Activated naive CD4-positive, alpha-beta T cell treated with Interleukin-2 at 50 U/mL for 16 hours (primary cell): ENCODE measurements at places on chromosomes 7 and 10.

- no peak for DNase-seq
These were observed 221.7 kb downstream of the PLXNA4 start for GRCh38 chr7:132354527-132354926.

- DNase-seq: no peak
These were observed 7.0 kb upstream of the HPS1 start for GRCh38 chr10:98453729-98454128.

DNA sequence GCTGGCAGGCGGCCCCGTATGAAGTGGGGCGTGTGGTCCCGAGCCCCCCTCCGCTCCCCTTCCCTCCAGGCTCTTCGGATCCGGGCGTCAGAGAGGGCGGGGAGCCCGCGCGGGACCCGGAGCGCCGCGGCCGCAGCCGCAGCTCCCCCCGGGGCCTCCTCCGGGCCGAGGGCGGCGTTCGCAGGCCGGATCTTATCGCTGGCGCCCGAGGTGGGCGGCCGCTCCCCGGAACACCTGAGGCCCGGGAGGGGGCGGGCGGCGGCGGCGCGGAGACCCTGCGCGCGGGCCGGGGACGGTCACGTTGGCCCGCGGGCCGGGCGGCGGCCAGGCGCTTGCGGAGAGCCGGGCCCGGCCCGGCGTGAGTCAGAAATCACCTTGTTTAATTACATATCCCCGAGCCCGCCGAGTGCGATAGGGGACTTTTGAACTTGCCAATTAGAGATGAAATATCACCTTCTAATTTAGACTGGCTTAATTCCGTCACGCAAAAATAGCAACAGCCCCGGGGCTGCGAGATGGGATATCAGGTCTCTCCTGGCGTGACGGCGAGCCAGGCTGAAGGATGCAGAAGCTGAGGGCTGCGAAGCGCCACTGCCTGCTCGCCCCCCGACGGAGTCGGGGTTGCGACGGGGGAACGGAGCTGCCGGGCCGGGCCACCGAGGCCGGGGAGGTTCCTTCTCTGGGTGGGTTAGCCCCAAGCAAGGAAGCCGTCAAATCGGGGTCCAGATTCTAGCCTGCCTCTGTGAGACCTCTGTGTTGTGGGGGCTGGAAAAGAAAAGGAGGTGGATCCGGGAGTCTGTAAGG, 43.4 kb downstream of the LDB3 start:
- DNase-seq: peak; percentile 61

GRCh38 chr10:31607481-31607880, 288.5 kb downstream of the ZEB1 start:
- no peak for DNase-seq

DNA sequence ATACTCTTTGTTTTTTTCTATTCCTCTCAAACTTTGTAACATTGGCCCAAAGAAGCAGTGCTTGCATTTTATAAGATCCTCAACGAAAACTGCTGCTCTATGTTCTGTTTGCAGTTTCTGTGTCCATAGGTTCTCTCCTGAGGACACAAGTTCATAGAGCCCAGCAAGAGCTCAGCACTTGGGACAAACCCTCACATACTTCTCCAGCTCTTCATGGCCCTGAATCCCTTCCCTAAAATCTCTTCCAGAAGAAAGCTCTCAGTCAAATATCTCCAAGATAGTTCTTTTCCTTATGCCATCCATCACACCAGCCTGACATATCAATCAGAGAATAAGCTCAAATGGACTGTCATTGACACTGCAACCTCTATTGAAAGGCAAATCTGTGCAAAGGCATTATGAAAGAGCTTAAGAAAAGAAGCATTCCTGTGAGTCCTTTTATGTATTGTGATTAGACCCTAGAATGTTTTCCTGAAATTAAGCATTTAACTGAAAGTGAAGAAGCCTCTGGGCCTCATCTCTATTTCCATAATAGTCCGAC, 405.5 kb downstream of the ANKRD7 start:
- DNase-seq: no peak

DNA sequence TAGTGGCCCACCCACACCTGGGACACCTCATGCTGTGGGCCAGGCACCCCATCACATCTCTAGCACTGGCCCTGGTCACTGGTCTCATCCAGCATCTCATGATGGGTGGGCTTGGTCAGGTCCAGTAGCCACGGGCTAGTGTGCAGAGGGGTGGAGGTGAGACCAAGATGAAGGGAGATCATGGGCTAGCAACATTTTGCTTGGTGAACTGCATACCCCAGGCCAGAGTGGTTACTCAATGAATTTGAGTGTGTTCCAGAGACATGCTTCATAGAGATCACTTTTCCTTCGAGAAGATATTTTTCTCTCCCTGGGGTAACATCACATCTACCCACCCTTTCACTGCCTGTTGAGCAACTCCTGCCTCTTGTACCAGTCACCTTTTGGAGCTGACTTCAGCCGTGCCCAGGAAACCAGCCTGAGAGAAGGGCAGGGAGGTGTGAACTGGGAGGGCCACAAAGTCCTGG, 44.2 kb downstream of the MINDY4 start:
- DNase-seq: no peak
